ENCODE measurements at places on chromosomes 1 and 21.

- DNase-seq: no peak
Observed at GRCh38 chr1:198287916-198288315, 131.1 kb downstream of the NEK7 start.

GRCh38 chr1:229344937-229345684 lies 2.3 kb upstream of the CCSAP start:
- no peak for DNase-seq

GRCh38 chr1:107838056-107838455 lies 126.9 kb downstream of the VAV3 start:
- DNase-seq: no peak

DNA sequence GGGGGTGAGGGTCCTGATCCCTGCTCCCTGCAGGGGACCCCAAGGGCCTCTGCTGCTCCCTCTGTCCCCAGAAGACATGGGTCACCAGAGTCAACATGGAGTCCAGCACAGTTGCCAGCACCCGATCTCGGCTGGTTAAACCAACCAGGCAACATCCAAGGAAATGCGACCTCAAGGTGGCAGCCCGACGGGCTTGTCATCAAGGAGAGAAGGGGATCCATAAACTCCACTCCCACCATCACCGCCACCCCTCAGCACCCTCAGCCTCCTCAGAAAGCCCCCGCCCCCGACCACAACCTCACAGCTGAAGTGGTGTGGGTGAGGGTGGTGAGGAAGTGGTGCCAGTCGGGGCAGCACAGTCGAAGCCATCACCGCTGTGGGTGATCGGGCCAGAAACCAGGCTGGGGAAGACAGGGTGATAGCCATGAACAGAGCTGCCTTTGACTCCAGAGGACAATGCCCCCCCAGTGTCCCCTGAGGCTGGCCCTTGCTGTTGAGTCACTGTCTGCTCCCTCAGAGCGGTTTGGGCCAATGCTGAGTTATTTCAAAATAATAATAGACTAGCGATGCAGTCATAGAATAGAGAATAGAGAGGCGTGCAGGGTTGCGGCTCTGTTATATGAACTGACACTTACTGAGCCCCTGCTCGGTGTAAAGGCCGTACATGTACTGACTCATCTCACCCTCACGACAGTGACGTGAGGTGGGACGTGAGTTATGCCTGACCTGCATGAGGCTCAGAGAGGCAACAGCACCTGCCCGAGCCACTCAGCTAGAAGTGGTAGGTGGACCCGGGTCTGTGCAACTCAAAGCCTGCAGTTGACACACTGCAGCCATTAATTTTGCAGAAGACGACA lies 88.7 kb upstream of the IFFO2 start:
- no peak for DNase-seq

GRCh38 chr1:187070076-187070475 lies 241.3 kb downstream of the PLA2G4A start:
- no peak for DNase-seq

- no peak for DNase-seq
Observed at GRCh38 chr1:233554037-233554436, 59.9 kb upstream of the KCNK1 start.

DNA sequence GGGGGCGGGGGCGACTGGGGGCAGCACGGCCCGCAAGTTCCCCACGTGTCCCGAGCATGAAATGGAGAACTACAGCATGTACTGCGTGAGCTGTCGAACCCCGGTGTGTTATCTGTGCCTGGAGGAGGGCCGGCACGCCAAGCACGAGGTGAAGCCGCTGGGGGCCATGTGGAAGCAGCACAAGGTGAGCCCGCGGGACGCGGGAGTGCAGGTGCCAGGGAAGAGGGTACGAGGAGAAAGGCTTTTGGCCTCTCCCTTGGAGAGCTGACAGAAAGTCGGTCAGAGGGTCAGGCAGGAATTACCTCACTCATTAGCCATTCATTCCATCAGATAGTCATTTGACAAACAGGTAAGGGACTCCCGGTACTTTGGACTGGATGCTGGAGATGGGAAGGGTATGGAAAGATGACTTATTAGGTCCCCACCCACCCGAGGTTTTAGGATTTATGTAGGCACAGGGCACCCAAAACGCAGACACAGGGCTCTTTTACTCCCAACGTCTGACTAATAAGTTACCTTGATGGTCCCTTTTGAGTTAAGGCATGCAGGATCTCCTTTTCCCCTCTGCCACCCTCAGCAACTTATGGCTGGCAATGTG lies 2.1 kb downstream of the TRIM67 start:
- no peak for DNase-seq

GRCh38 chr21:39263372-39263771 lies 50.1 kb downstream of the BRWD1 start:
- no peak for DNase-seq

- no peak for DNase-seq
Observed at GRCh38 chr1:41305576-41306363, 55.5 kb upstream of the FOXO6 start.

DNA sequence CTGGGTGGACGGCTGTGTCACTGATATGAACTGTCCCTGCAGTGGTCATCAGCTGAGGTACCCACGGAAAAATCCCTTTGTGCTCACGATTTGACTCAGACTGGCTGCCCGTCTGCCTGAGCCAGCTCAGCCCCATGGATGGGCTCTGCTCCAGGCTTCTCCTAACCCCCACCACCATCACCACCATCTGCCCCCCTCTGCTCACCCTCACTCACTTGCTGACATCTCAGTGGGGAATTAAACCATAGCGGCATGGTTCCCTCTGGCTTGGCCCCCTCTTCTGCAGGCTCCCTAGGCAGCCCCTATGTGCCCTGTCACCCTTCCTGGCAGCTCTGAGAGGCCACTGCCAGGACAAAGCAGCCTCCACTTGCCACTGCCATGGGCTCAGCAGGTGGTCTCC lies 17.3 kb downstream of the SLC6A9 start:
- no peak for DNase-seq

GRCh38 chr1:66607458-66607857 lies 73.5 kb downstream of the SGIP1 start:
- no peak for DNase-seq

DNA sequence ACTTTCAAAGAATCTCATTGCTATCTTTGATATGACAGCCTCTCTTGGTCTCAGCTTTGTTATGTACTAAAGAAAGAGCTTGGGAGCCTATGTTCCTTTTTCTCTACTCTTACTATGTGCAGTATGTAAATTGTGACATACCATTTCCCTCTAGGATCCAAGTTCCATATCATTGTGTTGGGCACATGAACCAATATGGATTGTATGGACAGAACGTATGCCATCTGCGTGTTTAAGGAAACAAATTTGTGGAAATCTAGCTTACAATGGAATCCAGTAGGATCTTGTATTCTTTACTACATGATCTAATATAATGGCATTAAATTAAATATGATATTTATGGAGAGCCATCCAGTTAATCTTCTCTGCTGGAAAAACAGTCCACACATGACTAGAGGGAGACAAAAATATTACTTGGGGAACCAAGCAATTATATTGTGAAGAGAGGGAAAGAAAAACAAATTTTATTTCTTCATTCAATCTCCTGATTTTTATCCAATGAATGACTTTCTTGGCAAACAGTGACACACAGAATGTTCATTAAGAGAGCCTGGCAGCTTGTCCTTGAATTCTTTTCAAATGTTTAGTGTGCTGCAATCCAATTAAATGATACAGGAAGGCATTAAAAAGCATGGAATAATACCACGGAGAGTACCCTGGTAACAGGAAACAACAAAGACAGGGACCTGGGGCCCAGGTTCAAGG lies 106.5 kb upstream of the DAB1 start:
- DNase-seq: no peak

GRCh38 chr1:190578017-190578416 lies 100.4 kb upstream of the BRINP3 start:
- no peak for DNase-seq

- no peak for DNase-seq
Observed at GRCh38 chr1:36582066-36582755, 99.5 kb upstream of the CSF3R start.

- DNase-seq: no peak
Observed at GRCh38 chr21:25456672-25457071, 150.6 kb downstream of the MRPL39 start.

- DNase-seq: no peak
Observed at GRCh38 chr1:19414515-19415121, 70.7 kb downstream of the CAPZB start.

DNA sequence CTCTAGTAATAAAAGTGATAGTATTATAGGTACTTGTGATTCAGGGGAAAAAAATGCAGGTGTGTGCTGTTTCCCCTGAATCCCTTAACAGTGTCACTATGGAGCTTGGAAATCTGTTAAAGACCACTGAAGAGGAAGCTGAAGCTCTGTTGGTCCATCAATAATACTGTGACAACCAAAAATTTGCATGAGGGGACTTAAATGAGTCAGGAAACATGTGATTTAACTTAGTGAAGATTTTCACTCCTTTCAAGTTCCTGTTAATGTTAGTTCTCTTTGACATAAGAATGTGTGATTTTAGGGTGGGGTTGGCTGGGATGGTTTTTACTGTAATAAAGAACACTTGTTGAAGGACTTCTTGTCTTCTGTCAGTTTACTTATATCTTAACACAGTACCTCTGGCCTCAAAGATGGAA lies 32.0 kb downstream of the VANGL2 start:
- no peak for DNase-seq

- DNase-seq: no peak
Observed at GRCh38 chr1:56094168-56094567, 485.2 kb downstream of the PLPP3 start.

GRCh38 chr1:177343445-177343844 lies 172.7 kb downstream of the BRINP2 start:
- no peak for DNase-seq

DNA sequence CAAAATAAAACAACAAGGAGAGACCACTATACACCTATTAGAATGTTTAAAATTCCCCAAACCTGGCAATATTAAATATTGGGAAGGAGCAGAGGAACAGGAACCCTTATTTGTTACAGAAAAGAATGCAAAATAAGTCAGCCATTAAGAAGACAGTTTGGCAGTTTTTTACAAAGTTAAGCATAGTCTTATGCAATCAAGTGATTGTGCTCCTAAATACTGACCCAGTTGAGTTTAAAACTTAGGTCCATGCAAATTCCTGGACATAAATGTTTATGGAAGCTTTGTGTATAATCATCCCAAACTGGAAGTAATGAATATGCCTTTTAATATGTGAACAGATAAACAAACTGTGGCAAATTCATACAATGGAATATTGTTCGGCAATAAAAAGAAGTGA lies 72.9 kb upstream of the RGS4 start:
- no peak for DNase-seq

GRCh38 chr1:113325022-113325421 lies 65.3 kb upstream of the MAGI3 start:
- DNase-seq: no peak

DNA sequence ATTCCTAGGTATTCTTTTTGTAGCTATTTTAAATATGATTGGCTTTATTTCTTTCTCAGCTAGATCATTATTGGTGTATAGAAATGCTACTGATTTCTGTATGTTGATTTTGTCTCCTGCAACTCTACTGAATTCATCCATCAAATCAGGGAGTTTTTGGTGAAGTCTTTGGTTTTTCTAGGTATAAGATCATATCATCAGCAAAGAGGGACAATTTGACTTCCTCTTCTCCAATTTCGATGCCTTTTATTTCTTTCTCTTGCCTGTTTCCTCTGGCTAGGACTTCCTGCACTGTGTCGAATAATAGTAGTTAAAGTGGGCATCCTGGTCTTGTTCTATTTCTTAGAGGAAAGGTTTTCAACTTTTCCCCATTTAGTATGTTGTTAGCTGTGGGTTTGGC lies 27.5 kb upstream of the PRKACB start:
- no peak for DNase-seq

DNA sequence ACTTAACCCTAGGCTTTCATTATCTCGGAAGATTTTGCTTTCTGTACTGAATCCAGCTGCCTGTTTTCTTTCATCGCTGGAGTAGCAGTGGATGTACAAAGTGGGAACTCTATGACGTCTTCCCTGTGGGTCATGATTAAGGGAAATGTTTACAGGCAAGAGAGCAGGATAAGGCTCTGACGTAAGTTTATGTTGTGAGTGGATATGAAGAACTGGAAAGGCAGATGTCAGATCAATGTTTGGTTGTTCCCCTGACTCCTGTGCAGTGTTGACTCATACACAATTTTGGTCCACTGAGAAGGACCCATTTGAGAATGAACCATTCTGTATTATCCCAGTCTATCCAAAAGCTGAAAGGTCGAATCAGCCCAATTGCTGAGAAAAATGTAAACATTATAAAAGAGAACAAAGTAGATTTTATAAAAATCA lies 292.4 kb downstream of the GRIK1 start:
- no peak for DNase-seq

GRCh38 chr1:58779801-58780382 lies 4.0 kb downstream of the JUN start:
- DNase-seq: no peak

- no peak for DNase-seq
Observed at GRCh38 chr1:39892601-39893595, 8.8 kb downstream of the MYCL start.

- DNase-seq: no peak
Observed at GRCh38 chr21:44713130-44713529, 1.8 kb upstream of the TSPEAR start.

- DNase-seq: no peak
Observed at GRCh38 chr1:232186931-232187330, 443.0 kb downstream of the SIPA1L2 start.

DNA sequence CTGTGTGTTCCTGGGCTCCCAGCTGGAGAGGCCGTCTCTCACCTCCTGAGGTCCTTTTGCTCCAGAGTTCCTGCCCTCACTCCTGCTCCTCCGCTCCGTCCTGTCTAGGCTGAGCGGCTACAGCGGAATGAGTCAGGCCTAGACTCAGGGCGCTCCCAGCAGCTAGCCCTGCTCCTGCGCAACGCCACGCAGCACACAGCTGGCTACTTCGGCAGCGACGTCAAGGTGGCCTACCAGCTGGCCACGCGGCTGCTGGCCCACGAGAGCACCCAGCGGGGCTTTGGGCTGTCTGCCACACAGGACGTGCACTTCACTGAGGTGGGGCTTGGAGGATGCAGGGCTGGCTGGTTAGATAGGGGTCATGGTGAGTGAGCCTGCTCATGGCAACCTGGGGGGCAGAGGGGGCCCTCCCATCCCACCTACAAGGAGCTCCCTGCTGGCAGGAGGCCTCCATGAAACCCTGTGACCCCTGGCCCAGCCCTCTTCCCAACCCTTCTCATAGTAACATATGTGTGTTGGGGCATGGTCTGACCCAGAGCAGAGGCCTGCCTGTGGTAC lies 15.1 kb downstream of the PSRC1 start:
- DNase-seq: no peak

GRCh38 chr1:56780826-56781225 lies 38.4 kb downstream of the FYB2 start:
- DNase-seq: no peak

- DNase-seq: no peak
Observed at GRCh38 chr1:31839662-31840343, 24.0 kb upstream of the SPOCD1 start.

GRCh38 chr1:182280504-182280900 lies 111.1 kb downstream of the GLUL start:
- no peak for DNase-seq

All from activated CD8-positive, alpha-beta memory T cell treated with anti-CD3 and anti-CD28 coated beads for 48 hours (primary cell).